ENCODE measurements at places on chromosomes 11 and 22.
A peak's percentile ranks its signal among the peaks of the same experiment; 100 is the strongest.

DNA sequence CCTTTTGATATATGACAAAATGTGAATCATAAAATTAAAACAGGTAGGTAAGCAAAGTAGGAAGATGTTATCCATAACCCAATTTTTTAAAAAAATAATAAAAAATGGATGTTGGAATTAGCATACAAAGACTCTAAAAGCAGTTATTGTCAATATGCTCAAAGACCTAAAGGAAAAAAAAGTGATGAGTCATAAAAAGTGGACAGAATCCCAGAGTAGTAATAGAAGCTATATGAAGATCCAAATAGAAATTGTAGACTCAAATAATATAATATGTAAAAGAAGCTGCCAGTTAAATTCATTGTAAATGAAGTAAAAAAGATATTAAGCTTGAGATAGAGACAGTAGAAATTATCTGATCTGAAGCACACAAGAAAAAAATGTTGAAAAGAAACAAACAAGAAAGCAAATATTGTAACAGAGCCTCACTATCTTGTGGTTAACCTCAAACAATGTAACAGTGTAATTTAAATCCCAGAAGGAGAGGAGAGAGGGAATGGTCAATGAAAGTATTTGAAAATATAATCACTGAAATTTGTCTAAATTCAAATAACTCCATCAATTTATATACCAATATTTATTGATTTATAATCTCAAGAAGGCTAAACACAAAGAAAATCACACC is 773.4 kb upstream of the RAG2 start:
- no peak for DNase-seq

DNA sequence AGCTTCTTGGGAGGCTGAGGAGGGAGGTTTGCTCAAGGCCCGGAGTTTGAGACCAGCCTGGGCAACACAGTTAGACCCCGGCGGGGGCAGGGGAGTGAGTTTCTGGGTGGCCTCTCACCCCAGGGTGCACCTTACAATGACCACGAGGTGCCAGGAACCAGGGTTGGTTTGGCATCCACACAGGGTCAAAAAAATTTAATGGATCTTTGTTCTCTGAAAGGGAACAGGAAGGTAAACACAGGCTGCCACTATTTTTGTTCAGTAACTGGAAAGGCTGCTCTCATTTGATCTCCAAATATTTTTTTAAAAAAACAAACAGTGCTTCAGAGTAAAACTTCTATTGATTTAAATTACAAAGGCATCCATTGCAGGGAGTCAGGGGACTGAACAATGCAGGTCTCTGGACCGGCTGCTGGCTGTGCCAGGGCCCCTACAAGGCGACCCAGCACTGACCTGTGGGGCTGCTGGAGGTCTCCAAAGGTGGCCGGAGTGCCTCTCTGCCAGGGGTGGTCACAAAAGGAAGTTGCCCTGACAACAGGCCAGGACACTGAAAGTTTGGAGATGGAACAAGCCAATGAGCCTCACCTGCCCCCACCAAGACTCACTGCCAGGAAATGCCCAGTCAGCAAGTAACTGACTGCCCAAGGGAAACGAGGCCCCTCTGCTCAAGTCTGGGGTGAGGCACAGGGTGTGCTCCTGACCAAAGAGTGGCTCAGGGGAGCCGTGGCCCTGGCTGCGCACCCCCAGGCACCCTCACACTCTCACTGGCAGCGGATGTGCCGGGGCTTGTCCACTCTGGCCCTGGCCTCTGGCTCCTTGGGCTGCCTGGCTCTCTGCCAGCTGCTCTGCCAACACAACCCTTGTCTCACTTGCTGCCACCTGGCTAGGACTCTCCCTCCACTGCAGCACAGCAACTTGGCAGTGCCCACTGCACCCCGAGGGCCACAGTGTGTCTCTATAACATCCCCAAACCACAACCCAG is 51.8 kb downstream of the ARFGAP3 start:
- no peak for DNase-seq

GRCh38 chr22:36816636-36817524 is at the start of gene PVALB:
Gene PVALB, minus strand, starts transcription at chr22:36817035. Its CDS starts 30 bp downstream, at chr22:36817005.
- DNase-seq: no peak

GRCh38 chr11:35980686-35981390 is 37.0 kb downstream of the LDLRAD3 start:
- DNase-seq: no peak

GRCh38 chr11:62208785-62209144 is 292 bp downstream of the SCGB2A1 start:
- no peak for DNase-seq

DNA sequence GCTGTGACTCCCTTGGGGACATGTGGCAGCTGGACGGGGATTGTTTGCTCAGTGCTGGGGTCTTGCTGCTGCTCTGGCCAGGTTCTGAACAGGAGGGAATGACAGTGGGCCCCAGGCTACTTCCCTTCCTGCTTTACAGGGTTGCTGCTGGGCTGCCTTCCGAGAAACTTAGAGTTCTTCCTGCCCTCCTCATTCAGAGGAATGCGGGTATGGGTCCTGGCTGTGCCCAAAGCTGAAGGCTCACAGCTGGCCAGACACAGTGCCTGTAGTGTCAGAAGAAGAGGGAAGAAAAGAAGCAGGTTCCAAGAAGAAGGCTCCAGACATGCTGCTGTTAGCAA is 108.3 kb upstream of the PARVA start:
- no peak for DNase-seq

DNA sequence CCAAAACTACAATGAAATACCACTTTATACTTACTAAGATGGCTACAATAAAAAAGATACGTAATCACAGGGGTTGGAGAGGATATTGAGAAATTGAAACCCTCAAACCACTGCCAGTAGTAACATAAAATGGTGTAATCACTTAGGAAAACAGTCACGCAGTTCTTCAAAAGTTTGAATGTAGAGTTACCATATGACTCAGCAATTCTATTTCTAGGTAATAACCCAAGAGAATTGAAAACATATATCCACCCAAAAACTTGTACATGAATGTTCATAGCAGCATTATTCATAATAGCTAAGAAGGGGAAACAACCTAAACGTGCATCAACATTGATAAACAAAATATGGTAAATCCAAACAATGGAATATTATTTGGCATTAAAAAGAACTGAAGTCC is 24.4 kb upstream of the PSMA1 start:
- no peak for DNase-seq

DNA sequence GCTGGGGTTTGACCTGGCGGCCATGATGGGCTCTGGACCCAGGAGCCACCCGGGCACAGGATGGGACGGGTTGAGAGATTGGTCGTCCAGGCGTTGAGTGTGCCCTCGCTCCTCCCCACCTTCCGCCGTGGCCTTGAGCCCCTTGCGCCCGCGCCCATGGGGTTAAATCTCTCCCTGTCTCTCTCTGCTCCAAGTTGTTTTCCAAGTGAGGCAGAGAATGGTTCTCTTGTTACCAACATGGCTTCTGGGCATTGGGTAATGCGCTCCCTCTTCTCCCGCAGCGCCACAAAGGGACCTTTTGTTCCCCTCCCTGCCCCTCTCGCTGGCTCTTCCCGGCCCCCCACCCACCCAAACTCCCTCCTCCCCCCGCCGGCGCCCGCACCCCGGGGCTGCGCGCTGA is 18.8 kb upstream of the PICK1 start:
- DNase-seq: no peak

GRCh38 chr11:57982776-57983175 is 40.9 kb upstream of the OR9Q1 start:
- no peak for DNase-seq

DNA sequence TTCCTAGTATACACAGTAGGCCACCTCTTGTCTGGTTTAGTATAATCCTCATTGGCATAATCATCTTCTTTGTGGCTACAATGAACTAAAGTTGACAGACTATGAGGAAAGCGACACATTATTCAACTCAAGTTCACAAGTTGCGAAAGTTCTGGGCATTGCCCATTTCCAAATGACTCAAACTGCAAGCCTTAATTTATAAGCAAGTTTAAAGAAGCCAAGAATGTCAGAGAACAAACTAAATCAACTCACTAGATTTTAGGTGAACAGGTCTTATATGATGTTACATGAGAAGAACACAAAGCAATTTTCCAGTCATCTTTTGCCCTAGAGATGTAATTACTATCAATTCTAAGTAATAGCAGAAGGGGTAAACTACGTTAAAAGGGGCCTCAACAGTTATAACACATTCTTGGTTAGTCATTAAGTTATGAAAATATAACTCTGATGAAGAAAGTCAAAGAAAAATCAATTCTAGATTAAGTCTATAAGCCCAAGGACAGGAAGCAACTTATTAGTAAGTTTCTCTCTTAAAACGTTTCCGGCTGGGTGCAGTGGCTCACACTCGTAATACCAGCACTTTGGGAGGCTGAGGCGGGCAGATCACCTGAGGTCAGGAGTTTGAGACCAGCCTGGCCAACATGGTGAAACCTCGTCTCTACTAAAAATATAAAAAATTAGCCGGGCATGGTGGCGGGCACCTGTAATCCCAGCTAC is 21.5 kb downstream of the PICALM start:
- no peak for DNase-seq

- DNase-seq: peak; percentile 74
Observed at GRCh38 chr11:69443138-69443967, 38.1 kb upstream of the LINC01488 start.

DNA sequence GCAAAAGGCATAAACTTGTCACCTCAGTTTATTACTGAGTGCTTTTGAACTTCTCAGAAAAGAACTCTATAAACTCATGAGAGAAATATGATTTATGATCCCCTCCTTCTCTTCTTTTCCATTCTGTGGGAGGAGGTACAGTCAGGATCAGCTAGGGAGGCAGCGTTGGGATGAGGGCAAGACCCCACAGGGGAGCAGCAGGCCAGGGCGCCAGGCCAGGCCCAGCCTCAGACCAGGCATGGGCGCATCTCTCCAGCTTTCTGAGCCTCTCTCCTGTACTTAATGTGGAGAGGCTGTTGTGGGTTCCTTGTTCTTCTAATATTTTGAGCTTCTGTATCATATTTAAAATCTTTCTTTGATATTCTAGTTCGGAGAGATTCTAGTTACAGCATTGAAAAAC is 71.7 kb downstream of the C22orf31 start:
- DNase-seq: no peak

- no peak for DNase-seq
Observed at GRCh38 chr11:85784480-85785265, 26.3 kb downstream of the SYTL2 start.

DNA sequence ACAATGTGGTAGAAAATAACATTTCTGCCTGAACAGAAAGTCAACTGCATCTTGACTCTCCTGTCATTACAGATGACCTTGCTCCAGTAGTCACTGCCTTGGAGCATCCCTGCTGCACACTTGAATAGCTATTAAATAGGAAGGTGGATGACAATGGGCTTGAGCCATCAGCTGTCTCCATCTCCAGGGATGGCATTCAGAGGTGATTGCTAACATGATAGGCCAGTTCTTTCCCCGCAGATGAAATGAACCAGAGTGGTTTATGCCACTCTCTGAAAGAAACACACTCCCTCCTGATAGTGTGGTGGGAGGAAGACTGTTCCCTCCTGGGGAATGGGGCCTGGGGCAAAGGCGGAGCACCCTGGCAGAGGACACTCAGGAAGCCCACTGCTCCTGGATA is 57.1 kb upstream of the OLFML1 start:
- no peak for DNase-seq

- DNase-seq: no peak
Observed at GRCh38 chr22:19129871-19130270, 1.2 kb upstream of the TSSK2 start.

DNA sequence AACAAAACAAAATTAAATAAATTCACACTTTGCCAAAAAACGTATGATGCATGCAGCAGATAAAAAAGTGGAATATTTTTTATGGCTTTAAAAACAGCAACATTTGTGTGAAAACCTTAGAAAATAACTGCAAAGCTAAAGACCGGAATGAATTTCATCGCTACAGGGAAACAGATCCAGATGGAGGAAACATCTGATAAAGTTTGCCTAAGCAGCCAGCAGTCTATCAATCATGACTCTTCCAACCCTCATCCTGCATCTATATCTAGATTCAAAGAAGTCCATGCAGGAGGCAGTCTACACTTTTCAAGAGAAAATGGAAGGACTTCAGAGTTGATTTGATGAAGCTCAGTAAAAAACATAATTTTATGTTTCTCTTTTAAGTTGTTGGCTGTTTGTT is 126.8 kb downstream of the SWAP70 start:
- DNase-seq: no peak

DNA sequence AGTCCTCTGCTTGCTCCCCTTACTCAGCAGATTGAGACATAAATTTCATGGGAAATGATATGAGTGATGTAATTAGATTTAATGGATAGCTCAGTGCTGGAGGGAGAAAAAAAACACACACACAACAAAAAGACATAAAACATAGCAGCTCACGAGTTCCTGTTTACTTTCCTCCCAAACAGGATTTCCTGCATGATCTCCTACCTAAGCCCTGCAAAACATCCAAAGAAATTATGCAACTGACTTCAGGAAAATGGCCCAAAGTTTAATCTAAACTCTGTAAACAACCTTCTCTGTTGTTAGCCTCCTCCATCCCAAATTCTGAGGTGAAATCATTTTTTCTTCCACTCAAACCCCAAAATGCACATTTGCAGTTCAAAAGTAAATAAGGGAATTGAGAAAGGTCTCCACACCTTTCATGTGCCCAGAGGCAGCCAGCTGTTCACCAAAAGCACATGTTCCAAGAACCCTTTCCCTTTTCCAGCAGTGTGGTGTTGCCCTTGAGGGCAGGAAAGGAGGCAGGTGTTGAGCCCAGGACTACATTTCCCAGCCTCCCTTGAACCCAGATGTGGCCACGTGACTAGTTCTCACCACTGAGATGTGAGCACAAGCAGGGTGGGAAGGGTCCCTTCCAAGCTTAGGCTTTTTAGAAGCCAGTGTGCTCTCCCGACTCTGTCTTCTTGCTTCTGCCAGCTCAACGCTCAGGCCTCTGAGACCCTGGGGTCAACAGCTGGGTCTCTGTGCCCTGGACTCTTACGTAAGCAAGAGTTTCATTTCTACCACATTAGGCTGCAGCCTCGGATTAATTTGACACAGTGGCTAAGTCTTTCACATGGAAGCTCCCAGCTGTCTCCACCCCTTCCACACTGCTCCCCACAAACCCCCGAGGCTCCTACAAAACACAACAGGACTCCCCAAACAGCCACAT is 301.2 kb downstream of the CTTN start:
- no peak for DNase-seq

GRCh38 chr22:29370537-29370936 is 17.8 kb downstream of the AP1B1 start:
- no peak for DNase-seq

Measured in HCT116 (cell line).